ENCODE measurements at places on chromosomes 7 and 10.
A peak's percentile ranks its signal among the peaks of the same experiment; 100 is the strongest.

- no peak for DNase-seq
- H3K27me3 ChIP-seq: peaks cover 6% of the 10 kb centered on the region
- H3K4me3 ChIP-seq: no peak overlapping the region
Measured at GRCh38 chr10:11395581-11396310, 215.7 kb downstream of the USP6NL start.

- H3K36me3 ChIP-seq: no peaks in the 10 kb centered on the region
- H3K27ac ChIP-seq: no peak overlapping the region
- peaks cover 12% of the 10 kb centered on the region for H3K4me1 ChIP-seq
- no peak overlapping the region for H3K4me3 ChIP-seq
- peaks cover 3% of the 10 kb centered on the region for H3K27me3 ChIP-seq
Measured at GRCh38 chr7:131546583-131547141, 9.8 kb downstream of the PODXL start.

GRCh38 chr10:67775279-67775678 lies 62.7 kb downstream of the DNAJC12 start:
- H3K36me3 ChIP-seq: peaks cover 5% of the 10 kb centered on the region
- no peak overlapping the region for H3K4me3 ChIP-seq
- no peak overlapping the region for H3K27ac ChIP-seq
- no peaks in the 10 kb centered on the region for H3K27me3 ChIP-seq
- no peak for DNase-seq
- peaks cover 54% of the 10 kb centered on the region for H3K4me1 ChIP-seq

- H3K27me3 ChIP-seq: no peaks in the 10 kb centered on the region
- H3K36me3 ChIP-seq: no peaks in the 10 kb centered on the region
- no peak overlapping the region for H3K27ac ChIP-seq
- no peaks in the 10 kb centered on the region for H3K4me1 ChIP-seq
Measured at GRCh38 chr7:81446212-81446611, 323.6 kb downstream of the HGF start.

DNA sequence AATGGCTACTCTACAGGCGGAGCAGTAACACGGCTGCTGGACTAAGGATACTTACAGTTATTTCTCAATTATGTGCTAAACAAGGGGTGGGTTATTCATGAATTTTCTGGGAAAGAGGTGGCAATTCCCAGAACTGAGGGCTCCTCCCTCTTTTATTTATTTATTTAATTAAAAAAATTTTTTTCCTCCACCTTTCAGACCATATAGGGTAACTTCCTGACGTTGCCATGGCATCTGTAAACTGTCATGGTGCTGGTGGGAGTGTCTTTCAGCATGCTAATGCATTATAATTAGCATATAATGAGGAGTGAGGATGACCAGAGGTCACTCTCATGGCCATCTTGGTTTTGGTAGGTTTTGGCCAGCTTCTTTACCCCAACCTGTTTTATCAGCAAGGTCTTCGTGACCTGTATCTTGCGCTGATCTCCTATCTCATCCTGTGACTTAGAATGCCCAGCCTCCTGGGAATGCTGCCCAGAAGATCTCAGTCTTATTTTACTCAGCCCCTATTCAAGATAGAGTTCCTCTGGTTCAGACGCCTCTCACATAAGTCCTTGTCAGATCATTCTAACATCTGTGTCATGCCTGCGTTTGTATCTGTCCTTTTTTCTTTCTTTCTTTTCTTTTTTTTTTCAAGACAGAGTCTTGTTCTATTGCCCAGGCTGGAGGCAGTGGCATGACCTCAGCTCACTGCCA lies 15.9 kb upstream of the STOX1 start:
- no peaks in the 10 kb centered on the region for H3K36me3 ChIP-seq
- no peaks in the 10 kb centered on the region for H3K27me3 ChIP-seq
- H3K4me1 ChIP-seq: no peaks in the 10 kb centered on the region

DNA sequence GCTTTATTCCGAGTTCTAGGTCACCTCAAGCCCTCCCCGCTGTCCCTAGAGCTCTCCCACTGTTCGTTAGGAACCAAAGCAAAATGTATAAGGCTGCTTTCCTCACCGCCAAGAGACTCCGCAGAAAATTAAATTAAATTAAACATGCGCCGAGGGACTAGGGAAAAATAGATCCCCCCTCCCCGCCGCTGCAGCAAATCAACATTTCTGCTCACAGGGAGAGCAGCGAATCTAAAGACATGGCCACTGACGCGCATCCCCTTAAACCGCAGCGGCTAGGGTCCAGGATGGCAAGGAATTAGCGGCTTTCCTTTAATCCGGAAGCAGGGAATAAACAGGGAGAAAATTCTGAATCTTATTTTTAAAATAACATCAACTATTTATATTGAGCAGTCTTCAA lies 7.6 kb downstream of the SP8 start:
- H3K36me3 ChIP-seq: peaks cover 16% of the 10 kb centered on the region
- DNase-seq: no peak
- H3K4me1 ChIP-seq: peaks cover 12% of the 10 kb centered on the region
- peaks cover 73% of the 10 kb centered on the region for H3K27me3 ChIP-seq
- H3K27ac ChIP-seq: no peak overlapping the region

DNA sequence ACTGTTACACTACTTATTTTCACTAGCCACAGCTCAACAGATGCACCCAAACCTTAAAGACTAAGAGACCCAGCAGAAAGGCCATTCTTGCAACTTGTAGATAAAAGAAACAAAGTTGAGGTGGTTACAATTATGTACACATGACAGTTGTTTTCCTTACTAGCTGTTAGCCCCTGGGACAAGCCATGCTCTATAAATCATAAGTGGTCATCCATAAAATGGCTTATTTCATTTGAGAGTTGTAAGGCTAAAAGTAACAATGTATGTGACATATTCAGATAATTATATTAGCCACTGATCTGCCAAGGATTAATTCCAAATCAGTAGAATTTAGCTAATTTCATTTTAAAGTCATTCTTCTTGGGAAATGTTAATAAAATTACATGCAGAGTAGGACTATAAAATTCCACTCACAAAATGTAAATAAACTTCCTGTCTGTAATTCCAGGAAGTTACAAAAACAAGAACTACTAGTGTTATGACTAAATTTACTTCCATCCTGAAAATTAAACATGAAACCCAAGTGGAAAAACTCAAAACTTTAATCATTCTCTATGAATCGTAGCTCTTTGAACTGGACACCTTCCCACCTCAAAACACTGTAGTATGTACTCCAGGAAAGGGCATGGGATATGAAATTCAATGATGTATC lies 13.3 kb downstream of the SLC37A3 start:
- DNase-seq: no peak
- H3K27me3 ChIP-seq: no peaks in the 10 kb centered on the region
- H3K27ac ChIP-seq: no peak overlapping the region
- H3K36me3 ChIP-seq: peaks cover 16% of the 10 kb centered on the region
- no peak overlapping the region for H3K4me3 ChIP-seq

- peak overlapping the region; percentile 82 for H3K27ac ChIP-seq
- peaks cover 4% of the 10 kb centered on the region for H3K27me3 ChIP-seq
- peak; percentile 40 for DNase-seq
Measured at GRCh38 chr10:352476-353235, 217.4 kb downstream of the ZMYND11 start.

DNA sequence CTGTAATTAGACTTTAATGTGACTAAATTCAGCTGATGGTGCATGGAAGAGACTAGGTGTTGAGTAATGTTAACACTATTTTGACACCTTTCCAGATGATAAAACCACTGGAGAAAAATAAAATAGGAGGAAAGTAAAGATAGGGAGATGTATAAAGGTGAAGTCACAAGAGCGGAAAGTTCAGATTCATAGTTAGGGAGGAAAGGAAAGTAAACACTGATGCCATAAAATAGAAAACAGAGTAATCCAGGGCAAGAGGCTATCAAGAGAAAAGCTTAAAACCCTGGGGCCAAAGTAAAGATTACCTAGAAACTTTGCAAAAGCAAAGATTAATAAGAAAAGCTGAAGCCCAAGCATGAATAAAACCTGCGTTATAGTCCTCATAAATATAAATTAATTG lies 62.8 kb downstream of the RAB11FIP2 start:
- H3K27me3 ChIP-seq: peaks cover 2% of the 10 kb centered on the region
- no peaks in the 10 kb centered on the region for H3K4me1 ChIP-seq
- no peak overlapping the region for H3K4me3 ChIP-seq
- no peak for DNase-seq
- no peak overlapping the region for H3K27ac ChIP-seq

- H3K4me3 ChIP-seq: no peak overlapping the region
- no peaks in the 10 kb centered on the region for H3K27me3 ChIP-seq
- DNase-seq: no peak
- peaks cover 9% of the 10 kb centered on the region for H3K4me1 ChIP-seq
- H3K36me3 ChIP-seq: no peaks in the 10 kb centered on the region
Measured at GRCh38 chr7:73974948-73975926, 52.7 kb upstream of the ELN start.

- no peaks in the 10 kb centered on the region for H3K36me3 ChIP-seq
- no peak for DNase-seq
- no peak overlapping the region for H3K27ac ChIP-seq
- peaks cover 7% of the 10 kb centered on the region for H3K27me3 ChIP-seq
Measured at GRCh38 chr7:108067844-108068243, 62.3 kb downstream of the LAMB4 start.

- DNase-seq: no peak
- no peak overlapping the region for H3K27ac ChIP-seq
- peaks cover 9% of the 10 kb centered on the region for H3K4me1 ChIP-seq
- no peak overlapping the region for H3K4me3 ChIP-seq
Measured at GRCh38 chr10:42898037-42898960, 115.7 kb downstream of the BMS1 start.

DNA sequence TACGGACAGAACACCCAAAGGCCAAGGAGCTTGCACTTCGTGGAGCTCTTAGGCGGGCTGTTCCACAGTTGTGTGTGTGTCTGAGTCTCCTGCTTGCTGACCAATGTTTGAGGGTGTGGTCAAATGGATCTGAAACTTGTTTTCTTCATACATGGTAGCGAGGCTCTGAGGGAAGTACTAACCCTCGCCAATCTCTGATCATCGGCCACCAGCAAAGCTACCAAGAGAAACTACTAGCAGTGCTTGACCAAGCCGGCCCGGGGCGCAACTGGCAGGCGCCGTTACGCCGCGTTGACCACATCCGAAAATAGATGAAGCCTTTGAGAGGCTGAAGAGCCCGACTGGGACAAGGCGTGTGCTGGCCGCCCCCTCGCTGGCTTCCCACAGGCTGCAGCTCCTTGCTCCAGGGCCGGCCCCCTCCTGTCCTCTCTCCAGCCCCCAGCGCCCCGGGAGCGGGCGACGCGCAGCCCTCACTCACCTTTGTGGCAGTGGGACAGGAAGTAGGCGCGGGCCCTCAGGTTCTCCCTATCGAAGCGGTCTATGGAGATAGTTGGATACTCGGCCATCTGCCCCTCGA lies 384 bp downstream of the DCLRE1C start:
- peaks cover 70% of the 10 kb centered on the region for H3K4me1 ChIP-seq
- H3K36me3 ChIP-seq: peaks cover 43% of the 10 kb centered on the region
- H3K4me3 ChIP-seq: peak overlapping the region; percentile 94

DNA sequence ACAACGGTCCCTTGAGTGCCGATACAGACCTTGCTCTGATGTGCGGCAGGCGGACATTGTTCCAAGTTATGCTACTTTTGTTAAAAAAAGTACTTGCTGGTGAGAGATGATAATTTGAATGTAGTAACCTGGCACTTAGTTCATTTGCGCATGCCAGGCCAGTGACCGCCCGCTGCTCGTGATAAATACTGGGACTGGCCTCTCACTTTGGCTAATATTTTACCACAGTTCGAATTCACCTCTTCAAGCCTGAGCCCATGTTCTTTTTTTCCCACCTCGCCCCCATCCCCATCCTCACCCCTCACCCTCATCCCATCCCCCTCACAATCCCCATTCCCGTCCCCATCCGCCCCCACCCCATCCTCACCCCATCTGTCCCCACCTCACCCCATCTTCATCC lies 126.4 kb downstream of the DNAJB6 start:
- no peak overlapping the region for H3K27ac ChIP-seq
- peaks cover 11% of the 10 kb centered on the region for H3K4me1 ChIP-seq
- H3K27me3 ChIP-seq: peaks cover 13% of the 10 kb centered on the region

DNA sequence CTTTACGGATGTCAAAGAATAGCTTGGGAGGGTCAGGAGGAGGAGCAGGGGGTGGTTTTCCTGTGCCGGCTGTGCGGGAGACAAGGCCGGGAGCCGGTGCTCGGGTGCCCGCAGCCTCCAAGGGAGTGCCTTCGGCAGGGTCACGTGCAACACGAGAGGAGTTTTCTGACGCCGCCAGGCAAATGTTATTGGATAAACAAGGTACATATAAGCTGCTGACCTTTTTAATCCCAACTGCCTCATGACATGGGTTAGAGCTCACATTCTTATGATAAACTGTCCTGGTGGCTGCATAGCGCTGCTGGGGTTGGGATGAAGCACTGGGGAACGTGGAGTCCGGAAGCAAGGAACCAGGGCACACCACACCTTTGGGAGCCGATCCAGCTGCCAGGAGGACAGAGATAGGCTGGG lies 124.8 kb upstream of the PDLIM1 start:
- H3K27ac ChIP-seq: no peak overlapping the region
- H3K36me3 ChIP-seq: no peaks in the 10 kb centered on the region
- peaks cover 8% of the 10 kb centered on the region for H3K27me3 ChIP-seq
- no peak for DNase-seq
- H3K4me3 ChIP-seq: no peak overlapping the region

GRCh38 chr7:93053209-93053948 lies 64.4 kb downstream of the SAMD9 start:
- H3K27ac ChIP-seq: peak overlapping the region; percentile 15
- no peak for DNase-seq
- H3K4me1 ChIP-seq: peaks cover 10% of the 10 kb centered on the region

GRCh38 chr10:121838931-121839330 lies 88.9 kb downstream of the ATE1 start:
- H3K27ac ChIP-seq: no peak overlapping the region
- peaks cover 3% of the 10 kb centered on the region for H3K4me1 ChIP-seq
- H3K36me3 ChIP-seq: peaks cover 13% of the 10 kb centered on the region
- DNase-seq: peak; percentile 23
- no peaks in the 10 kb centered on the region for H3K27me3 ChIP-seq
- H3K4me3 ChIP-seq: no peak overlapping the region

- no peaks in the 10 kb centered on the region for H3K4me1 ChIP-seq
- peaks cover 3% of the 10 kb centered on the region for H3K27me3 ChIP-seq
Measured at GRCh38 chr10:44856696-44857095, 54.4 kb upstream of the TMEM72 start.

DNA sequence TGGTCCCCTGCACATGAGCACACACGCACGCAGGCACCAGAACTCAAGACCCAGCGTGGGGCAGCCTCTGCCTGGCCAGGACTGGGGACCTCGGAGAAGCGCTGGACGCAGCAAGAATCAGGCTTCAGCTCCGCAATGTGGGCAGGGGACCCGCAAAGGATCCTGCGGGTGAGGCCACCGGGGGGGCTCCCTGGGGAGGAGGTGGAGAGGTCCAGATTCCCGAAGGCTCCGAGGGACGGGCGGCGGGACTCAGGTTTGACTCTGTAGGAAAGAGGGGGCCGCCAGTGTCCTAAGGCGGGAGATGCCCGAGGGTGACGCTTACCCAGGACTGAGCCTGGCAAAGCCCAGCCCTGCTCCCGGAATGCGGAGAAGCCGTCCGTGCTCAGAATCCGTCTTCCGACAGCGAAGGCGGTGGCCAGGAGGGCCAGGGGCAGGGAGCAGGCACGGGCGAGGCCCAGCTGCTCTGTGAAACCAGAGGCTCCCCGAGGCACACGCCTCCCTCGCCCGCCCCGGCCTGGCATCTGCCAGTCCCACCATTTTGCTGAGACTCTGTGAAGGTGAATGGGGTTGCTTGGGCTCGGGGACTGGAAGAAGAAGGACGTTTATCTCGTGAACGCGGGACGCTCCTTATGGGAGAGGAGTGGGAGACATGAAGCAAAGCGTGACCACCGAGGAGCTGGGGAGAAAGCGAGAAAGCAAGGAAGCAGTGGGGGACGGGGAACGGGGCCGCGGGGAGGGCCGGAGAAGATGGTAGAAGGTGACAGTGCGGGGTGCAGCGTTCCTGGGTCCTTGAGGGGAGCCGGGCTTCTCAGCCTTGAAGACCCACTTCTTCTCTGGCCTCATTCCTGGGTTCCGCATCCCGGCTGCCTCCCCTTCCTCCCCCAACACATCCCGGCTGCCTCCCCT lies 489.2 kb downstream of the PTPRN2 start:
- DNase-seq: no peak
- H3K36me3 ChIP-seq: no peaks in the 10 kb centered on the region
- no peak overlapping the region for H3K27ac ChIP-seq
- no peaks in the 10 kb centered on the region for H3K27me3 ChIP-seq
- no peaks in the 10 kb centered on the region for H3K4me1 ChIP-seq

Data from activated CD8-positive, alpha-beta T cell treated with anti-CD3 and anti-CD28 coated beads, Interleukin-2, amount 10 ng/mL, durations not matched to agents 7 days and 5 days (primary cell).